ENCODE measurements at places on chromosomes 6 and 20.

DNA sequence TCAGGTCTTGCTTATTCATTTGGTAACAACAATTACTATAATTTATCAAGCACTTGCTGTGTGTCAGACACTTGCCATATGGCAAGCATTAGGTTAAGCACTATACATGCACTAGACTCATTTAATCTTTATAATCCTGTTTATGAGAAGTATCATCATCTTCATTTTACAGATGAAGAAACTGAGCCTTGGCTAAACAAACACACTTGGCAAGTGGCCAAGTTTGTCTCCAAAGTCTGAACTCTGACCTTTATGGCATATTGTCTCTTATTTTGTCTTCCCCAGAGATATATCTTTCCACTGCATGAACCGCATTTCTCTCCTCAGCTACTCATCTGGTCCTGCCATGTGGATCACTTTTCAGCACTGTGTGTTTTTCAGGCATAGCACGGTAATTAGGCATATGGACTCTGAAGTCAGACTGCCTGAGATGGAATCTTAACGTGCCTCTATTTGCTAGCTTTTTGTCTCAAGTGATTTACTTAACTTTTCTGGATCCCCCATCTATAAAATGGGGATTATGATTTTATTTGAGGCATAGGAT lies 4.7 kb downstream of the ADGRF5 start:
- DNase-seq = no peak

DNA sequence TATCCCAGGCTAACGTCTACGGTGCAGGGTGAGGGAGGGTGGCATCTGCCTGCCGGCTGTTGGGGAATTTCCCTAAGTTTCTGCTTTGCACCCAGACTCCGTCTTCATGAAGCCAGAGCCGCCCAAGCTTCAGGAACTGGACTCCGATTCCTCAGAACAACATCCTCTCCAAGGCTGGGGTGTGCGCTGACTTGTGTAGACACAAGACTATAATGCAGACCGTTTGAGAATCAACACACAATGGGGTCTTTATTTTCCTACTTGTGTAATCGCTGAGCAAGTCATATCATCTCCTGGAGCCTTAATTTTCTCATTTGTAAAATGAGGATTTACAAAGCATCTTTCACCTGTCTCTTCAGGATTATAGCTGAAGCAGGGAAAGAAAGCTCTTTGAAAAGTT lies 160.5 kb upstream of the AGPAT4 start:
- DNase-seq = no peak

DNA sequence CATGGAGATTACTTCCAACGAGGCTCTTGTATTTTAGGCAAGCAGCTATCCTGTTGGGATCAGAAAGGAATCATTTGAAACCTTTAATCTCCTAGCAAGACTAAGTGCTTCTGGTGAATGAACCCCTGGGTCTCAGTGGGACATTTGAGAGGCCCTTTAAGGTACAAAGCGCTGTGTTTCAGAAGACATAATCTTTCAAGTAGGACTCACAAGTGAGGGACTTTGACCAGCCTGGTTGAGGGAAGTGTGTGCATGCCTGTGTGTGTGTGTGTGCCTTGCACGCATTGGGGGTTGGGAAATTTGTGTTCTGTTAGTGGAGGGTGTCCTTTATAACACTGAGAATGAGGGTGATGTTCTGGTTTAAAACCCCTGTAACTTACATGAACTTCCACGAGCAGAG lies 64.4 kb upstream of the KCNG1 start:
- DNase-seq = no peak

- DNase-seq = no peak
These were observed 43.4 kb upstream of the SPTLC3 start for GRCh38 chr20:12965212-12965869.

DNA sequence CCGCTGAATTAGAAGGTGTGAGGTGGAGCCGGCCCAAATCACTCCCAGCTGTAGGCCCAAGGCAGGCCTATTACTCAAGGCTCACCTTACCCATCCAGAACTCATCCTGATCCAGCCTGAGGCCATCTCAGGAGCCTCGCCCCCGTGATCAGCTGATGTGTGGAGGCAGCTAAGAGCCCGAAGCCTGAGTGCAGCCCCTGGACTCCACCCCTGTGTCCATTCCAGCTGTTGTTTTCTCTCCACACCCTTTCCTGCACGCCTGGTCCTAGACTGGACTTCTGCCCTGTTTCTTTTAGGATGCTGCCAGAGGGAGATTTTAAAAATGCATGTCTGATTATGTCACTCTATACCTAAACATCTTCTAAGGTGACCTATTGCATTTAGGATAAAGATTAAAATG lies 124.7 kb upstream of the SUPT3H start:
- no peak for DNase-seq

GRCh38 chr6:111523484-111524167 lies 40.6 kb upstream of the REV3L start:
- no peak for DNase-seq

- no peak for DNase-seq
These were observed 285.7 kb downstream of the BTBD9 start for GRCh38 chr6:38354037-38354381.

GRCh38 chr20:12077875-12078274 lies 160.2 kb downstream of the BTBD3 start:
- DNase-seq = no peak

GRCh38 chr6:16265351-16266341 lies 27.3 kb downstream of the GMPR start:
- DNase-seq = no peak

- no peak for DNase-seq
These were observed 110.6 kb upstream of the GLP1R start for GRCh38 chr6:38937839-38938613.
